A549 treated with CORT108297 at 1 μM for 4 hours (cell line): ENCODE measurements at places on chromosomes 12 and 14. TPM values are rescaled to one million over a fixed set of nuclear protein-coding genes. Genes with fewer than 3 reads are reported as not detected.

KRT3 gene
- 0.05 to 0.09 TPM (median 0.06 TPM) in 4 of 5 replicates, not detected in the other for total RNA-seq

DDX54 gene
- total RNA-seq: 43.0 to 83.8 TPM (median 77.4 TPM) in 5 replicates

KRT83 gene
- 3.4 to 6.5 TPM (median 5.6 TPM) in 5 replicates for total RNA-seq

PPP1R1A gene
- 0.07 to 0.18 TPM (median 0.09 TPM) in 5 replicates for total RNA-seq

BEST3 gene
- 1.0 to 1.4 TPM (median 1.1 TPM) in 5 replicates for total RNA-seq

CEP128 gene
- 4.3 to 5.9 TPM (median 5.0 TPM) in 5 replicates for total RNA-seq
